Frontal cortex (tissue), 4 donors: ENCODE measurements at places on chromosomes 3 and 15. TPM values are rescaled to one million over a fixed set of nuclear protein-coding genes. Genes with fewer than 3 reads are reported as not detected.

FANCD2 gene
- total RNA-seq, result 6.1 TPM

LYZL4 gene
- not detected for total RNA-seq

CFAP44 gene
- 3.3 TPM for total RNA-seq

MUC20 gene
- total RNA-seq, result 2.0 TPM

FBXO40 gene
- not detected for total RNA-seq

RTP3 gene
- total RNA-seq, result not detected

ESYT3 gene
- total RNA-seq, result 0.41 TPM

CIB2 gene
- 25.7 TPM for total RNA-seq

PSMD6 gene
- total RNA-seq, result 63.2 TPM

SLC12A1 gene
- 1.6 TPM for total RNA-seq

HIGD2B gene
- under 0.01 TPM for total RNA-seq

PRSS50 gene
- total RNA-seq, result not detected

IGSF10 gene
- 0.82 TPM for total RNA-seq

DNA sequence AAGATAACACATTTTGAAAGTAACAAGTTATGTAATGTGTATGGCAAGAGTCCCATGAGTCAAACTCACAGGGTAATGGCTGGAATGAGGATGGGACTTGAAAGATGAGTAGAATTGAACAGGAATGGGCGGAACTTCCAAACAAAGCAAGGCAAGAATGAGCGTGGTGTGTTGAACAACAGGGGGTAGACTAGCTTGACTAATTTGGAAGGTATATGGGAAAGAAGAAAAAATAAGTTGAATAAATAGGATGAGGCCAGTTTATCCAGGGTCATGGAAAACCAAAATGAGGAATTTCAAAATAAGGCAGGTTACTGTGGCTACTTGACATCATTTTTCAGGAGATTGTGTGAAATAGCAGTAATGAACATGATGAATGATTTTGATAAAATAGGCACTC is 2.5 kb upstream of the DPH6 start:
- DNase-seq, result no peak

GRCh38 chr3:119594066-119594465 is 3.6 kb upstream of the PLA1A start:
- DNase-seq, result no peak

DNA sequence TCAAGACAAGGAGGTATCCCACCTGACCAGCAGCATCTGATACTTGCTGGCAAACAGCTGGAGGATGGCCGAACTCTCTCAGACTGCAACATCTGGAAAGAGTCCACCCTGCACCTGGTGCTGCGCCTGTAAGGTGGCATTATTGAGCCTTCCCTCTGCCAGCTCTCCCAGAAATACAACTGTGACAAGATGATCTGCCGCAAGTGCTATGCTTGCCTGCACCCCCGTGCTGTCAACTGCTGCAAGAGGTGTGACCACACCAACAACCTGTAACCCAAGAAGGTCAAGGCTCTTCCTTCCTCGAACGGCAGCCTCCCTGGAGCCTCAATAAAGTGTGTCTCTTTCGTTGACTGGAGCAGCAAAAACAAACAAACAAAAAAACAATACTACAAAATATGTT is 2.2 kb upstream of the SLC4A7 start:
- DNase-seq, result no peak

- DNase-seq, result peak; percentile 41
Measured at GRCh38 chr3:197023241-197023997, 6.2 kb downstream of the MELTF start.

DNA sequence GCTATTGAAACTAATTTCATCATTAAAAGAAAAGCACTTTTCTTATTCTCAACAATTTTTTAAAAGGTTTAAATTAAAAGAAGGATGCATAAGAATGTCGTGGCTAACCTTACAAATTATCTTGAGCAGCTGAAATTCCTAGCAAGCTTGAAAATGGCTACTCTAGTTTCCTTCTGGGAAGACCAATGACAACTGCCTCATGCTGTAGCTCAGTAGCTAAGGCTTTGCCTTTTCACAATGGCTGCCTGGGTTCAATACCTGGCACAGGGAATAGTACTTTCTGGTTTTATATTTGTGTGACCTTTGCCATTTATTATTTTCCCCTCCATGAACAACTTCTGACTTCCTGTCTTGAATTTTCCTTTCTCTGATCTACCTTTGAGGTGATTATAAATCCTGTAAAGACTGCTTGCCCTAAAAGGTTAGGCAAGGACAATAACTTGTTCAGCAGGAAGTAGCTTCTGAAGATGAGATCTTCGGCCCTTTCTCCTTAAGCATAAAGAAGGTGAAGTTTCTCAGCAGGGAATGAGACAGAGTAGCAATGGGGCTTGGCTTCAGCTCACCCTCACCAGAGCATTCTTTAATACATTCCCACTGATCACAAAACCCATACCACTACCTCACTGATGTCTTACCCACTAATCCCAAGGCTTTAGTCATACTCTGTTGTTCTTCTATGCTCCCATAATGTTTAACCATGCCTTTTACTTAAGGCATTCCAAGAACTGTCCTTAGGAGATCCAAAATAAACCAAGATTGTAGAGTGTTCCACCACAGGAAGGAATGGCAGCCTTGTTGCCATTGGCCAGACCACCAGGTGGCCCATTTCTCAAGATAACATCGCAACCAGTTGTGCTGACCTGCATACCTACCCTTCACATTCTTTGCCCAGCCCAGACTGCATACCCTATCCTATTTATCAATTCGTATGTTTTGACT is 276.8 kb downstream of the ULK4 start:
- DNase-seq, result no peak

DNA sequence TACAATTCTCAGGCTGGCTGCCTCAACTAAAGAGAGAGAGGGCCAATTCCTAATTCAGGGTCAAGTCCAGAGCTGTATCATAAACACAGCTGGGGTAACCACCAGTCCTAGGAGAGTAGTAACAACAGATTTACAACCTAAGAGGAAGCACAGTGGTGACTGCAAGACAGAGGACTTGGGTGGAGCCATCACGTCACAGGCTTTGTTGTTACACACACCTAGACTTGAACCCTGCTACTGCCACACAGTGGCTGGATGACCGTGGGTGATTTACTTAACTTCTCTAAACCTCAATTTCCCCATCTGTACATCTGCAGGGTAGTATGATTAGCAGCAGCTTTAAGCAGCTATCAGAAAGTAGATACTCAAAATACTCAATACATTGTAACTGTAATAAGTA is 78.6 kb downstream of the MYLK start:
- DNase-seq, result no peak

DNA sequence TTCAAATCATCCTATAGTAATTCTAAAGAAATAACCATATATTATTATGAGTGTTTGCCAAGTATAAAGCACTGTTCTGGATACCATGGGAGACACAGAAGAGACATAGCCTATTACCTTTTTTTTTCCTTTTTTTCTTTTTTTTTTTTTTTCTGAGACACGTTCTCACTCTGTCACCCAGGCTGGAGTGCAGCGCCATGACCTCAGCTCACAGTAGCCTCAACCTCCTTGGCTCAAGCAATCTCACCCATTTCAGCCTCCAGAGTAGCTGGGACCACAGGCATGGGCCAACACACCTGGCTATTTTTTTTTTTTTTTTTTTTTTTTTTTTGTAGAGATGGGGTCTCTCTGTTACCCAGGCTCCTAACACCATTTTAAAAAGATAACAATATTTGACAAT is 30.9 kb downstream of the CBLB start:
- no peak for DNase-seq

DNA sequence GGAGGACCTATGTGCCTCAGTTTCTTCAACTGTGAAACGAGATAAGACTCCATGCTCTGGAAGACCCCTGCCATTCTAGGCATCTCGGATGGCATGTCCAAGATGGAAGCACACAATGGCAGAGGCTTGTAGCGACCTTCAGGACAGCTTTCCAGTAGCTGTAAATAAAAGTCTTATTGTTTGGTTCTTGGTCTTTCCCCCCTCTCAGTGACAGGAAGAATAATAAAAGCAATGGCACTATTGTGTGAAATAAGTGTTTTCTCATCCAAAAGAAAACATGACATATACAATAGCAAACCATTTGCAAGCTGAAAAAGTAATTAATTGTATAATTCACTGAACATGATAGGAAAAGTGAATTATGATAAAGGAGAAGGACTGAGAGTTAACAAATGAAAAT is 32.5 kb upstream of the CD47 start:
- DNase-seq, result no peak

DNA sequence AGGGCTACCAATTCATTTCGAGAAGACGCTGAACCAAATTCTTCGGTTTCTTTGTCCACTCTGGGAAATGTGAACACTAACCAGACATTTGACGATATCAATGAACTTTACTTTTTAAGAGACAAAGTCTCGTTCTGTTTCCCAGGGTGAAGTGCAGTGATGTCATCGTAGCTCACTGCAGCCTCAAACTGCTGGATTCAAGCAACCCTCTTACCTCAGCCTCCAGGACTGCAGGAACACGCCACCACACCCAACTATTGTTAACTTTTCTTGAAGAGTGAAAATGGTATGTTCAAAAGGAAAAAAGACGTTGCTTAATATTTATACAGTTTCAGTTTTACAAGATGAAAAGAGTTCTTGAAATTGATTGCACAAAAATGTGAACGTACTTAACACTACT is 30.6 kb downstream of the MB21D2 start:
- no peak for DNase-seq

- no peak for DNase-seq
Measured at GRCh38 chr3:37458162-37459120, 284.1 kb upstream of the LRRFIP2 start.

GRCh38 chr3:48018841-48019240 is 2.6 kb upstream of the MAP4 start:
- DNase-seq, result no peak

DNA sequence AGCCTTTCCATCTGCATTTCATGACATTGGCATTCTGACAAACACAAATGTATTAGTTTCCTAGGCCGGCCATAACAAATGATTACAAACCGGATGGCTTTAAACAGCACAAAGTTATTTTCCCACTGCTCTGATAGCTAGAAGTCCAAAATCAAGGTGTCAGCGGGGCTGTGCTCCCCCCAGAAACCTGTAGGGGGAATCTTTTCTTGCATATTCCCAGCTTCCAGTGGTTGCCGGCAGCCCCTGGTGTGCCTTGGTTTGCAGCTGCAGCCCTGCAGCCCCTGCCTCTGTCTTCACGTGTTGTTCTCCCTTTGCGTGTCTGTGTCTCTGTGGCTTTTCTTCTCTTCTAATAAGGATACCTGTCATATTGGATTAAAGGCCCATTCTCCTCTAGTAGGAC is 79.0 kb upstream of the CDV3 start:
- DNase-seq, result no peak

- no peak for DNase-seq
Measured at GRCh38 chr3:17103579-17103978, 218.8 kb downstream of the PLCL2 start.

- no peak for DNase-seq
Measured at GRCh38 chr3:142645236-142645793, 49.1 kb downstream of the PLS1 start.

- DNase-seq, result no peak
Measured at GRCh38 chr15:93294066-93294465, 205.1 kb upstream of the RGMA start.

- no peak for DNase-seq
Measured at GRCh38 chr3:127975153-127976029, 60.4 kb downstream of the KBTBD12 start.

- no peak for DNase-seq
Measured at GRCh38 chr3:8776406-8776805, 7.0 kb upstream of the OXTR start.

GRCh38 chr3:66534304-66534845 is 33.6 kb upstream of the LRIG1 start:
- no peak for DNase-seq

- DNase-seq, result no peak
Measured at GRCh38 chr3:65445573-65446169, 593.0 kb downstream of the MAGI1 start.

GRCh38 chr3:48711727-48712126 is 5.3 kb downstream of the IP6K2 start:
- no peak for DNase-seq

DNA sequence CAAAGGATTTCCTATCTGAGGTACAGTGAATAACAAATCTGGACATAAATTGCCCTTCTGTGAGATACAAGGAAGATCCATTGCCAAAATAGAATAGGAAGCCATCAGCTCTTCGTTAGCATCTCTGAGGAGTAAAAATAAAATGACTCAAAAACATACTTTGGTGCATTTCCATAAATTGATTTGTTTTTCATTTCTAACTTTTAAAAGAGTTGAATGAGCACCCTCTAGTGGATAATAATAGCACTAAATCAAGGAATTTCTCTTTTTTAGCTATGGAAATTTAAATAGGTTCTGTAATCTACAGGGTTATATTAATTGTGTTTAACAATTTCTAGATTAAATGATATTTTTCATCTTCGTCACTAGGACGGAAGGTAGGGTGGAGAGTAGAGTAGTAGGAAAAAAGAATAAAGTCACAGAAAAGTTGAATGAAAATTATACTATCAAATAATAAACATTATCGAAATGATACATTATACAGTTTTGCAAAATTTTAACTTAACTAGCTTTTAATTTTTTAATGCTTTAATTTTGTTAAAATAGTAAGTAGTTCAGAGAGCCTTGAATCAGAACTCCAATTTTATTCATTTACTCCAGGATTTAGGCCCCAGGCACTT is 6.4 kb downstream of the NSUN3 start:
- no peak for DNase-seq

GRCh38 chr3:68004091-68004490 is 349.7 kb upstream of the SUCLG2 start:
- DNase-seq, result no peak

- DNase-seq, result peak; percentile 7
Measured at GRCh38 chr3:94336046-94336753, 273.3 kb downstream of the NSUN3 start.

GRCh38 chr3:52277972-52278509 is 408 bp downstream of the WDR82 start:
- DNase-seq, result peak; percentile 41

GRCh38 chr15:45583731-45584639 is 3.2 kb upstream of the BLOC1S6 start:
- no peak for DNase-seq

DNA sequence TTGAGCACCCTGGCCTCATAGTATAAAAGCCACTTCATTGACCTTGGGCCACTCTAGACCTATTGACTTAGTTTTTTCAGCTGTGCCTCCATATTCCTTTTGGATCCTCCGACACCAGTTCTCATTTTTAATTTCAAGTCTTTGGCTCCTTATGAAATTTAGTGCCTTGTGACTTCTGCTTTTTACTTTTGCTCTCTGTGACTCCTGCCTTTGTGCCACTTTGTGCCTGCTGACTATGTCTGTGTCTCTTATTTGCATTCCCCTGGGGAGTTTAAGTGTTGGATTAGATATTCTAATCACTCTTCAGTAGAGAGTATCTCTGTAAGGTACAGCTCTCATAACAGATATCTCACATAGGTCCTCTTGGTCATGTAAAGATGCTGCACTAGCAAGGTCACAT is 39.6 kb upstream of the GPR149 start:
- no peak for DNase-seq

- no peak for DNase-seq
Measured at GRCh38 chr15:65884511-65884910, 15.2 kb downstream of the RAB11A start.

- DNase-seq, result no peak
Measured at GRCh38 chr3:4806535-4807108, 172.6 kb upstream of the BHLHE40 start.

- DNase-seq, result no peak
Measured at GRCh38 chr3:45688194-45688881, 858 bp upstream of the SACM1L start.

- DNase-seq, result no peak
Measured at GRCh38 chr3:175404027-175404426, 544.9 kb downstream of the NAALADL2 start.

GRCh38 chr3:47288966-47289910 is 6.5 kb downstream of the KLHL18 start:
- DNase-seq, result no peak

GRCh38 chr3:108289159-108289558 is 7.2 kb upstream of the HHLA2 start:
- no peak for DNase-seq
